ENCODE measurements at places on chromosomes 6 and 20.
A peak's percentile ranks its signal among the peaks of the same experiment; 100 is the strongest.

DNA sequence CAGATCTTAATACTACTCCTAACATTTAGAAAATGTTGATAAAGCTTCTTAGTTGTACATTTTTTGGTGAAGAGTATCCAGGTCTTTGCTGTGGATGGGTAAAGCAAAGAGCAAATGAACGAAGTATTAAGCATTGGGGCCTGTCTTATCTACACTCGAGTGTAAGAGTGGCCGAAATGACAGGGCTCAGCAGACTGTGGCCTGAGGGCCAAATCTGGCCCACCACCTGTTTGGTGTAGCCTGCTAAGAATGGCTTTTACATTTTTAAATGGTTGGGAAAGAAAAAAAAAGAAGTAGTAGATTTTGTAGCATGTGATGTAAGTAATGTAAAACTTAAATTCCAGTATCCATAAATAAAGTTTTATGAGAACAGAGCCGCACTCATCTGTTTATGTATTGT is 19.4 kb upstream of the MAPK13 start:
- no peak for DNase-seq

- no peak for DNase-seq
These were observed 99.0 kb upstream of the TNFAIP3 start for GRCh38 chr6:137767911-137768690.

- DNase-seq: no peak
These were observed 96.8 kb downstream of the PSMG4 start for GRCh38 chr6:3355358-3356055.

DNA sequence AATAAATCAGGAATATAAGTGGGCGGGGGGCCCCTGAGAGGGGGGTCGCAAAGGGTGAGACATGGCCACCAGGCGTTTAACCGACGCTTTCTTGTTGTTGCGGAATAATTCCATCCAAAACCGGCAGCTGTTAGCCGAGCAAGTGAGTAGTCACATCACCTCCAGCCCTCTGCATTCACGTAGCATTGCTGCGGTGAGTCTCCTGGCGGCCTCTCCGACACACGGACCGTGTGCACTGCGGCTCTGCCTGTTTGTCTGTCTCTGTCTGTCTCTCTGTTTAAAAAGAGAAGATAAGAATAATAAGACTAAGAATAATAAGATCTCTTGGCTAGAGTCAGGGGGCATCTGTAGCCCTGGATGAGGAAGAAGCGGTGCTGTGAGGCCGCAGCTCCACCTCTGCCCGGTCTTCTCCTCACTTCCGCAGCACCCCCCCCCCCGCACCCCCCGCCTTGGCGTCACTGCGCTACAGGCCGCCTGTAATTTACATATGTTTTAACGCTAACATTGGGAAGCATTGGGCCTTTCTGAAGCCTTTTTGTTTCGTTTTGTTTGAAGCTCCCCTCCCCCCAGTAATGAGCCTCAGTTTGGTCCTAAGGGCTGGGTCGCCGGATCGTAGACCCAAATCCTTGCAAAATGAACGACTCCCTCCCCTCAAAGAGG is 993 bp downstream of the STX16 start:
- peak; percentile 33 for DNase-seq

- DNase-seq: no peak
These were observed 323.9 kb downstream of the ZFAND3 start for GRCh38 chr6:38143191-38144150.

- no peak for DNase-seq
These were observed 684.3 kb downstream of the QKI start for GRCh38 chr6:164098857-164099267.

GRCh38 chr6:4543596-4543995 is 232.6 kb upstream of the CDYL start:
- DNase-seq: no peak

DNA sequence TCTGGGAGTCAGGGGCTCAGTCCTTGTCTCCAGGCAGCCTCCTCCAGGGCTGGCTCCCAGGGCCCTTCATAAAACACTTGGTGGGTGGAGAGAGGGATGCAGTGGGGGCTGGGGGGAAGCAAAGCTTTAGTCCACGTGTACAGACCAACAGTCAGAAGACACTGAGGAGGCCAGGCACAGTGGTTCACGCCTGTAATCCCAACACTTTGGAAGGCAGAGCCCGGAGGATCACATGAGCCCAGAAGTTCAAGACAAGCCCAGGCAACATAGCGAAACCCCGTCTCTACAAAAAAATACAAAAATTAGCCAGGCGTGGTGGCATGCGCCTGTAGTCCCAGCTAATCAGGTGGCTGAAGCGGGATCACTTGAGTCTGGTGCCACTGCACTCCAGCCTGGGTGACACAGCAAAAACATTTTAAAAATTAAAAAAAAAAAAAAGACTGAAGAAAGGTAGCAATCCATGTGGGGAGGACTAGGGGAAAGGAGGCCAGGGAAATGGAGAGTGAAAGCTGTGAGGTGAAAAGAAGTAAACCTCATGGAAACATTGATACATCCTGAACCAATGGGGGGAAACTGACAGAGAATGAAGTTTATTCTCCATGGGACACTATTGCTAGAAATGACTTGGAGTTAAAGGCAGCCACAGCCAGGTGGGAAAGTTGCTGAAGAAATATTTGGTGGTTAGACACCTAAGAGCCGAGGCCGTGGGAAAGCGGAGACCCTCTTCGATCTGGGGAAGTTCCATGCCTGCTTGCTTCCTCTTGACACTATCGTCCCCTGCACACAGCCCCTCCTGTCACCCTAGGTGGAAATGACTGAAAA is 35.4 kb downstream of the PIM1 start:
- DNase-seq: no peak

DNA sequence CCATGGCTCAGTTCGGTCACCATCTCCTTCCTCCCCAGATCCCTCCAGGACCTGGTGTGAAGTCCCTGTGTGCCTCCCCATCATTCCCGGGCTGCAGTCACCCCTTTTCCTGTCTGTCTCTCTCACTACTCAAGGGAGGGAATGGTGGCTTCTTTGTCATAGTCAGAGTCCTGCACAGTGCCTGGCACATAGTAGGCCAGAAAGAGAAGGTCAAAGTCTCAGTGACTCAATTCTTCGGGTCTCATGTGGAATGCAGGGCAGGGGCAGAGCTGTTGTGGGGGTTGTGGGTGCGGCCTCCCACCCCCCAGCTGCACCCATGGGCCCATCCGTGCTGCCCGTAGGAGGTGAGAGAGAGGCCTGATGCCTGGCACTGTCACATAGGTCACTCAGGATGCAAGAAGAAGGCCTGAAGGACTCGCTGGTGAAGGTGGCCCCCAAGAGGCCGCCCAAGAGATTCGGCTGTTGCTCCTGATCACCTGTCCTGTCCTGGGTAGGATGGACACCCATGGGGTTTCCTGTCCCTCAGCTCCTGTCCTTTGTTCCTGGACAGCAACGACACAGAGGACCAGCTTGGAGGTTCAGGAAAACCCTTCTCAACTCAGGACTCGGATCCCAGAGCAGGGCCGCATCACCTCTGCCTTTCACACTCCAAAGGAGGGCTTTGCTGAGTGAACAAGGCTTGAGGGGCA is 34.1 kb downstream of the RAB44 start:
- no peak for DNase-seq

- DNase-seq: no peak
These were observed 37.0 kb upstream of the QKI start for GRCh38 chr6:163377561-163377960.

GRCh38 chr6:136059308-136059707 is 190.8 kb downstream of the MTFR2 start:
- no peak for DNase-seq

DNA sequence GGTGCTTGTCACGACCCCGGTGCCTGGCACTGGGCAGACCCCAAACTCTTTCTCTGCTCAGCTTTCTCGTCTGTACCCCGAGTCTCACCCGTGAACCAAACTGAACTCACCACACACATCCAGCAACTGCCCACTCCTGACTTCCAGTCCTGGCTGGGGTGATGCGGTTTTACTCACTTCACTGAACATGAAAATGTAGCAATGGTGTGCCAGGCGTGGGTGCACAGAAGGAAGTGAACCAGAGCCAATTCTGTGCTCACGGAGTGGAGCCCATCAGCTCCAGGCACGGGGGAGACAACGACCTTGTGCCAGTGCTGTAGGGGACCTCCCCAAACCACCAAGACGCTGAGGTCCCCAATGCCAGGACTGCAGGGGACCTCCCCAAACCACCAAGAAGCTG is 78.7 kb upstream of the AFDN start:
- no peak for DNase-seq

DNA sequence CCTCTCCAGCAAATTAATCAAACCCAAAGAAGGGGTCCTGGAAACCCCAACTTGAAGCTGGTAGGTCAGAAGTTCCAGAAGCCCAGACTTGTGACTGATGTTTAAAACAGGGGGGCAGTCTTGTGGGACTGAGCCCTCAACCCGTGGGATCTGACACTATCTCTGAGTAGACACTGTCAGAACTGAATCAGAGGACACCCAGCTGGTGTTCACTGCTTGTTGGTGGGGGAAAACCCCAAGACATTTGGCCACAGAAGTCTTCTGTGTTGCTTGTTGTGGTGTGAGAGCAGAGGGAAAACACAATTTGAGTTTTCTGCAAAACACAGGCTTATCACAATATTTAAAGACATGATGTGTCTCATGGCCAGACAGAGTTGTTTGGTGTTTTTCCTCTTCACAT is 29.9 kb downstream of the KIF13A start:
- no peak for DNase-seq

- DNase-seq: no peak
These were observed 1.5 kb downstream of the LATS1 start for GRCh38 chr6:149716181-149716963.

GRCh38 chr6:105645156-105645555 is 242.3 kb upstream of the PREP start:
- DNase-seq: no peak

GRCh38 chr20:47327711-47328110 is 28.8 kb downstream of the ZMYND8 start:
- DNase-seq: no peak

- DNase-seq: no peak
These were observed 139.1 kb downstream of the COL9A1 start for GRCh38 chr6:70163795-70164194.

GRCh38 chr20:58877050-58877975 is 24.8 kb downstream of the GNAS start:
- DNase-seq: no peak

GRCh38 chr6:152979116-152979515 is 3.7 kb downstream of the FBXO5 start:
- no peak for DNase-seq

GRCh38 chr6:91486200-91486599 is 899.3 kb upstream of the MAP3K7 start:
- no peak for DNase-seq

GRCh38 chr20:25145131-25145530 is 50.4 kb upstream of the ENTPD6 start:
- DNase-seq: no peak

DNA sequence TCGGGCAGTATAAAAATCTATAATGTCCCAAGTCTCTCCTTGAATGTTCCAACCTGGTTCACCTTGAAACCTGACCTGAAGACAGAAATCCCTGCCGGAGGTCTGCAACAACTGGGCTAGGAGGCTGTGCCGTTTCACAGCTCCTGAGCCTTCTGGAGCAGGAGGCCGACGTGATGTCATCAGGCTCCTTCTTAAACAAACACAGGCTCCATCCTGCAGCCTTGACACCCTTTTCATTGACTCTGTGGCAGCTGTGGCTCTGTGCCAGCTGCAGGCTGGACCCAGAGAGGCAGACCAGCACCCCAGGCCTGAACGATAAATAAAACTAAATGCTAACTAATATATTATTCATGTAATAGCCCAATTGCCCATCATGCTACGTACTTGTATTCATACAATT is 483.9 kb downstream of the CD83 start:
- peak; percentile 91 for DNase-seq

DNA sequence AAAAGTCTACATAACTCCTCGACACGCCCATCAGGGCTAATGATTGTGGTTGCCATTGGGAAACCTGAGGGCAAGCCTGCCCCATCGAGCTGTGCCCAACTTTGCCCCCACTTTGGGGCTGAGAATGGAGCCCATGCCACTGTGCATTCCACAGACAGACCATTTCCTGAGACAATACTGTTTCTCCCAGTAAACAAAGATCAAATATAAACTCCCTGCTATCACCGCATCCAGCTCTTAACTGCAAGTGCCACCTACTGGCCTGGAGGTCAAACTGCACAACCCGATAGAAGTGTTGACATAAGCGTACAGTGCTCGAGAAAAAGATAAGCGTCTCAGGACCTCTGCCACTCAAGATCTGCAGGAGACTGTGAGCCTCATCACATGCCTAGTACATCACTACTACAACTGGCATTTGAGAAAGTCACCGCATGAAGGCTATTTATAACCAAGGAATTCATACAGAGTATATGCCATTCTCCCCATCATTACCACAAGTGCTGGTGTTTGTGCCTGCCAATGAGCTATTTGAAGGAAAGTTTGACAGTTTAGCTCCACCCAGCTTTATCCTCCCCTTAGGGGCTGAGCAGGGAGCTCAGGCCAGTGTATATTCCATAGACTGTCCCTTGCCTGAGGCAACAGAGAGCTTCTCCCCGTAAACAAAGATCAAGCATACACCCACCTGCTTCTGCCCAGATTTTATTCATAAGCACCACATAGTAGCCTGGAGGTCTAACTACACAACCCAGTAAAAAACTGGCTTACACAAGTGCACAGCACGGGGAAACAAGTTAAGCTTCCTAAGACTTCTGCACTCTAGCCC is 4.5 kb upstream of the DEFB126 start:
- peak; percentile 86 for DNase-seq

- DNase-seq: peak; percentile 63
These were observed 61.5 kb upstream of the HDDC2 start for GRCh38 chr6:125363039-125363823.

DNA sequence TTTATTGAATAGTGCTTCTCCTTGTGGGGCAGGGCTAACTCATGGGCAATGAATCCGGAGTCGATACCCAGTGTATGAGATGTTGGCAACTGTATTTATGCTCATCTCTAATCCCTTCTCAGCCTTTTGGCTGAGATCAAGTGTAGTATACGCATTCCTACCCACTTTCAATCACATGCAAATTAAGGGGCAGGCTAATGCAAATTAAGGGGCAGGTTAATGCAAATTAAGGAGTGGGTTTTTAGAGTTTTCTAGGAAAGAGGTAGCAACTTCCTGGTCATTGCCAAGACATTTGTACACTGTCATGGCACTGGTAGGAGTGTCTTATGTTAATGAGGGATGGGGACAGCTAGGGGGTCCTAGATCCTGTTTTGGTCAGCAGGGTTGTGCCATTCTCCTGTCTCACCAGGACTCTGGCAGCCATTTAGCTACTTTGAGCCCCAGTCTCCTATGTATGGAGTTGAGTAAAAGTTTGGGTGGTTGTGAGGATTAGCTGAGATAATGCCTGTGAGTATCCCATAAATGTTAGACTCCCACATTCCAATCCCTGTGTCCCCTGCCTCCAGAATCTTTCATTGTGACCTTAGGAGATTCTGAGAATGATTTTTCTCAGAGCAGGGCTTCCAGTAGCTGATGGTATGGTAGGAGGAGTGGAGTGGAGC is at the start of gene CNBD2:
TSS of gene CNBD2 (plus strand) at position 612 of the 662 bp plus-strand sequence. CDS start 173 bp downstream, outside the sequence.
- no peak for DNase-seq

- DNase-seq: no peak
These were observed 235.8 kb downstream of the SMOC2 start for GRCh38 chr6:168676552-168677322.

- DNase-seq: no peak
These were observed 98.0 kb upstream of the CITED2 start for GRCh38 chr6:139472351-139473015.

Data from NCI-H748 treated with DMSO at 0.1 percent for 48 hours (cell line).